ENCODE measurements at places on chromosomes 16 and 17.
A peak's percentile ranks its signal among the peaks of the same experiment; 100 is the strongest.

GRCh38 chr17:5621026-5621425 lies 36.7 kb upstream of the NLRP1 start:
- DNase-seq: no peak

DNA sequence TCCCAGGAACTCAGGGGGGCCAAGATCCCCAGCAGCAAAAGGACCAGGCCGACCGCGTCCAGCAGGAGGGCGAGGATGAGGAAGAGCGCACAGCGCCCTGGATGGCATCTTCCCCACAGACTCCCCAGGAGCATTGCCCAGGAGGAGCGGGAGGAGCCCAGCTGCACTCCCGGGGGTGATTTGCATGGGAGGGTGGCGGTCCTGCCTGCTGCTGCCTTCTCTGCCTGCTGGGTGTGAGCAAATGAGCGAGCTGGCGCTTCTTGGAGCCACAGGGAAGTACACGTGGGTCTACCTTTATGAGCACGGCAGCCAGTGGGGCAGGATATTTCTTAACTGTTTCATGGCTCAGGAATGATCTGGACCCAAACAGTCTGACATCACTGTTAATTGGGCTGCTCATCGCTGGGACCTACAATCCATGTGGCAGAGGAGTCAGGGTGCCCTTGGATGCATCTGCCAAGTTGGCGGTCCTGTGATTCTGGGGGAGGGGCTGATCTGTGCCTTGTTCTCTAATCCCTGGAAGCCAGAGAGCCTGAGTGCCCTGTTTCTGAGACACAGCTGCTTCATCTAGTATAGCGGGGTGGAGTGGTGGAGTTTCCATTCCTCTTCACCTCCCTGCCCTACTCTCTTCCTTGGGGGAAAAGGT lies at the start of gene TMEM238L:
TSS of gene TMEM238L (minus strand) at position 270 of the 646 bp plus-strand sequence. CDS start at position 134, 136 bp downstream.
- no peak for DNase-seq

DNA sequence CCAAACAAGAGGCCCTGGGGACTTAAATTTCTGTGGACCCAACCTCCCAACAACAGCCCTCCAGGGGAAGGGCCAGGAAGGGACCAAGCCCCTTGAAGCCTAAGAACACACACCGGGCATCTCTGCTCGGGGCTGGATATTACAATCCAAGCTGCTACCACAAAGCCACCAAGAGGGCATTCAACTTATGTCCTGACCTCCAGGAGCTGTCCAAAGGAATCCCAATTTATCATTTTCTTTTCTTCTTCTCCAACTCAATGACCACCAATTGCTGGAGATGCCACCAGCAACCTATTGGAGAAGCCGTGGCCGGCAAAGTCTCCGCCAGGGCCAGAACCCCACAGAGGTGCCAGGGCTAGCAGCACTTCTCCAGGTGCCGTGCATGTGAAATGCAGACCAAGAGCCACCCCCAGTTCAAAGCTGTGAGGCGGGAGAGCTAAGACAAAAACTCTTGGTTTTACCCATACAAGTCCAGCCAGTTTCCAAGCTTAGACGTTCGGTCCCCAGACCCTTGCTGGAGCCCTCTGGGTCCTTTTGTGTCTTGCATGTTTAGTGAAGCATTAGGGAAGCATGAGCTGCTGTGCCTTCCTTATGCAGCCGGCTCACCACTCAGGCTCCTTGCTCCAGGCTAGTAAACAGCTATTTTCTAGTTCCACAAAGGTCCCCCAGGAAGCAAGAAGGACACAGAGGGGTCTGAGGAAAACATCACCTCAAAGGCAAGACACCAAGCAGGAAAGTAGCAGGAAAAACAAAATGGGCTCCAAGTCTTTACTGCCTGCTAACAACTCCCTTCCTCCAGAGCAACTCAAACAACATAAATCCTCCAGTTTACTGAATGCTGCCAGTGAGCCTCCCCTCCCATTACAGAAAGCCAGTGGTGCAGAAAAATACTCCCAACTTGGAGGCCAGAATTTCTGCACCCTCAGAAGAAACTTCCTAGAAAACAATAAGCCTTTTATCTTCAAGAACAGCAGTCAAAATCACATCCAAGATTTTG lies 3.2 kb downstream of the PITPNA start:
- DNase-seq: no peak

- no peak for DNase-seq
These were observed 15.8 kb downstream of the PGS1 start for GRCh38 chr17:78394209-78394608.

GRCh38 chr17:27240802-27241155 lies 53.1 kb upstream of the WSB1 start:
- no peak for DNase-seq

DNA sequence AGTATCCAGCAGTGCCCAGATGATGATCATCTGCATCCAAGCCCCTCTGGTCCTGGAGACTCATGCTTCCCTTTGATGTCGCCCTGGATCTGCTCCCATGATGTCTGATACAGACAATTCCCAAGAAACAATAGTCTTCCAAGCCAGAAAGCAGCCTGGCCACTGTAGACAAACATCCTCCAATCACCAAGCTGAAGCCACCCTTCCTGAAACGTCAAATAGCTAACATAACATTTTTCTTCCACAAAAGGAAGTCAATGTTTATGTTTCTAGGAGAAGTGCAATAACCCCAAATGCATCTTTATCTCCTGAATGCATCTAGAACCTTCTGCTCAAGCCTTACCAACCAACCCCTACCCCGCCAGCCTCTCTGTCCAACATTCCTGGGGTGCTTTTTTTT lies 1.2 kb upstream of the DPEP2 start:
- DNase-seq: no peak

DNA sequence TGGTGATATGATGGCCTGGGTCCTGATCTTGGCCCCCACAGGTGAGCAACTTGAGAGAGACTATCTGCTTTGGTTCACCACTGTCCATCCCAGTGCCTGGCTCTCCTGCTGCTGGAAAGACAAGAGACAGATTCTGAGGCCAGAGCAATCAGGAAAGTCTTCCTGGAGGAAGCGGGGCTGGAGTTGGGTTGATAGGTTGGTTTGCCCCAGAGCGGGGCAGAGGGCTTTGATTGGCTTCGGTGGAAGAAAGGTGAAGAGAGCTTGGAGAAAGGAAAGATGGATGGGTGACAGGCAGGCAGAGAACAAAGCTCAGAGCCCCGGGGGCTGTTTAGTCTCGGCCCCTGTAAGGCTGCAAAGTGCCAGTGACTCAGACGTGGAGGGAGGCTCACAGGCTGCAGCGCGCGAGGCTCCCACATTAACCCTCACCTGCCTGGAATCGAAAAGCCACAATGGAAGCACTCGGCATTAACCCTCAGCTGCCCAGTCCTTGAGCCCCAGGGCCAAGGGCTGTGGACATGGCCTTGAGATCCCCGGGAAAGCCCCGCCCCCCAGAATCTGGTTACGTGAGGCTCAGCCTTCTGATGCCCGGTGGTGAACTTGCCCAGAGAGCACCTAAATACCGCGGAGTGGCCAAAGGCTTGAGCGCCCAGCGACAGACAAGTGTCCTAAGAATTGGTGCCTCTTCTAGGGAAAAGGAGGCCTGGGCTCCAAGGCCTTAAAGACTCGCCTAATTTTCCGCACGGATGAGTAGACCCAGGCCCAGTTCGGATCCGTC lies 996 bp upstream of the CPNE2 start:
- peak; percentile 73 for DNase-seq

DNA sequence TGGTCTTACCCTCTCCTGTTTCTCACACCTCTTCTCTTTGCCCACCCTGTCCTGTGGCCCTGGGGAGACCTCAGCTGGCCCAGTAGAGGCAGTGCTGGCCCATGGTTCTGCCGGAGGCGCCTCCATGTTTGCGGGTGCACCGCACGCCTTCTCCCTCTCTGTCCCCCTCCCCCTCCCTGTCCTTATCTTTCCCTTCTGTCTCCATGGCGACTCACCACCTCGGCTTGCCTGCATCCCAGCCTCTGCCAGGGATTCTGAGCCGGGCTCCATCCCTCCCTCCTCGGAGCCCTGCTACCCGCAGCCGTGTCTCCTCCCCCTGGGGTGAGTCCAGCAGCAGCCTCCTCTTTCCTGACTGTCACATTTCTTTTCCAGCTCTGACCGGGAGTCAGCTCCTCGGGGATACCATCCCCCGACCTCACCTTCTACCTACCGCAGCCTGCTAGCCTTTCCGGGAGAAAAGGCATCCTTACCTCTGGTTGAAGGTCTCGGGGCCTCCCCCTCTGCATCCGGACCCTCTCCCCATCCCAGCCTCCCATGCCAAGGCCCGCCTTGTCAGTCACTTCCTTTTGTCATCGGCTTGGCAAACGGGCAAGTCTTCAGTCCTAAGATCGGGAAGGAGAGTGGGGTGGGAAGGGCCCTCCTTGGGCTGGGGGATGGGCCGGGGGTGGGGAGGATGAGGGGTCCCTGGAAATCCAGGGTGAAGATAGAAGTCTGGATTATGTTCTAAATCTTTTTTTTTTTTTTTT lies at the start of gene RNF112:
TSS of gene RNF112 (plus strand) at position 358 of the 746 bp plus-strand sequence. CDS start at position 535, 177 bp downstream.
- DNase-seq: no peak

- DNase-seq: no peak
These were observed 57.1 kb upstream of the ANKFN1 start for GRCh38 chr17:56096026-56096810.

DNA sequence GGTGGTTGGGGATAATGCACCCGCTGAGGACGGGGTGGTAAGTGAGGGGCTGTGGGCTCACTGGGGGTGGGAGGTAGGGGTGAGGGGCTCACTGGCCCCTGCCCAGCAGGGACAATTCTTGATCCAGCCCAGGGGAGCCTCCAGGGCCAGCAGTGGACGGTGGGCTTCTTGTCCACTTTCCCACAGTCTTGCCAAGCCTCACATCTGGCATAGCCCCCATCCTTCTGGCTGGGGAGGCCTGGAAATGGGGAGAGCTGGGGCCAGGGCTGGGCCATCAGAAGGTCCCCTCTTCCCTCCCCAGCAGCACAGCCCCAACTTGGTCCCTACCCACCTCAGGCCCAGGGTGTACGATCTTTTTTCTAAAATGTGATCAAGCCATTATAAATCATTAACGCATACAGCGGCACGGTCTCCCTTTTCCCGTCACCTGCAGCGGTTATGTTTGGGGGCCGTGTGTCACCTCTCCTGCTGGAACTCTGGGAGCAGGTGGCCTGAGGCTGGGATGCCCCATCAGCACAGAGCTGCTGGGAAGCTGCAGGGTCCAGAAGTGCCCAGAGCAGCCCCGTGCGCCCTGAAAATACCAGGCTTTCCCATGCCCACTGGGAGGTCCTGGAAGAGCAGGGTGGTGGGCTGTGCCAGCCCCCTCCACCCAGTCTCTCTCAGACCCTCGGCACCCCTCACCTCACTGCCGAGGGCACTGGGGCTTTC lies 7.2 kb upstream of the SETD6 start:
- no peak for DNase-seq

- DNase-seq: peak; percentile 23
These were observed 5.8 kb downstream of the TMEM231 start for GRCh38 chr16:75550211-75550662.

DNA sequence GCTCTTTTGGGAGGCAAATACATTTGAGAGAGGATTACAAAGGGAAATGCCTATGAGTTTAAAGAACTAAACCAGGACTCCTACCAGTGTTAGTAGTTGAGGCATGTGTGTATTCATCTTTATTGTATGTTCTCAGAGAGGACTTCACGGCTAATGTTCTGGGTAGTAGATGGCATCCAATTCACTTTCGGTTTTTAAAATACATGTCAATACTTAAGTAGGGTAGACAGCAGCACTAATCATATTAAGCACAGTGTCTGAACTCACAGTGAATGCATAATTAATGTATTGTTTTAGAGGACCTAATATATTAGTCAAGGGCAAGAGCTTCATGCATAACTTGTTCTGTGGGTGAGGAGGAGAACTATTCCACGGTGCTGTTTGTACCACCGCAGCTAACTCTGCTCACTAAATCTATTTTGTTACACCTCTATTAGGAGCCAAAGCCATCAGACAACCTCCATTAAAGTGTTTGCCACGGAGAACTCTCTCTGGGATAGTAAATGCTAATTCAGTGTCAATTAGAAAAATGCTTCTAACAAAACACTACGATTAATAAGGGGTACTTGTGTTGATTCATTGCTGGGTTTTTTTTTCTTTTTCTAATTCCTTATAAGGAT lies 56.3 kb downstream of the COX10 start:
- no peak for DNase-seq

DNA sequence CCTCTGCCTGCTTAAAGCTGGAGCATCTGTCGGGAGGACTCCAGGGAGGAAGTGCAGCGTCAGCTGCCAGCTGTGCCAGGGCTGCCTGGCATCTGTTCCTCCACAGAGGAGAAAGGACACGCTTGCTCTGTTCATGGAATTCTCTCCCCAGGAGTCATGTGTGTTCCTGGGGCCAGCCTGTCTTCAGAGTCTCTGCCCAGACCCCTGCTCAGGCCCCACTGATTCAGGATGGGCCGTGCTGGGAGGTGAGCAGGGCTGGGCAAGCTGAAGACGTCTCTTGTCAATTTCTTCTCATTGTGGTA lies 24.2 kb downstream of the CRISPLD2 start:
- DNase-seq: no peak

GRCh38 chr17:16491131-16491702 lies 776 bp downstream of the LRRC75A start:
- DNase-seq: no peak

DNA sequence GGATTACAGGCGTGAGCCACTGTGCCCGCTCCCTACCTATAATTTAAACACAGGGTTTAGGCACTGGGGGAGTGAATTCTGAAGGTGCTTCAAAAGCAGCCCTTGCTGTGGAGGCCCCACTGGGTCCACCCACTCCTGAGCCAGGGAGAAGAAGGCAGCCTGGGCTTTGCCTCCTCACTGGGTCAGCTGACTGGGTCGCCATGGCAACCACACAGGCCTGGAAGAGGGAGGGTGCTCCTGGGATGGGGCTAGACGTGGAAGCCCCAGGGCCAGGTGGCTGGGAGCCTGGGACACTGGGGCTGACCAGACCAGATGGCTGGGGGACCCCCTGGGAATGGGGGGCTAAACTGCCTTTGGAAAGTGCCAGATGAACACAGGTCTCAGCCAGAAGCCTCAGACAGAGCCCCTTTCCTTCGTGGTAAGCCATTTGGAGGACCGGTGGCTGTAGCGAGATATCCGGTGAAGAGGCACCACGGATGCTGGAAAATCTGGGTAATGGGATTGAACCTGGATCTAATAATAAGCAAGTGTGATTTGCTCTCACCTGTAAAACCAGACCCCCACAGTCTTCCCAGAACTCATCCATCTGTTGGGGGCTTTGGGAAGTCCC lies 32.9 kb downstream of the TRARG1 start:
- DNase-seq: peak; percentile 28

DNA sequence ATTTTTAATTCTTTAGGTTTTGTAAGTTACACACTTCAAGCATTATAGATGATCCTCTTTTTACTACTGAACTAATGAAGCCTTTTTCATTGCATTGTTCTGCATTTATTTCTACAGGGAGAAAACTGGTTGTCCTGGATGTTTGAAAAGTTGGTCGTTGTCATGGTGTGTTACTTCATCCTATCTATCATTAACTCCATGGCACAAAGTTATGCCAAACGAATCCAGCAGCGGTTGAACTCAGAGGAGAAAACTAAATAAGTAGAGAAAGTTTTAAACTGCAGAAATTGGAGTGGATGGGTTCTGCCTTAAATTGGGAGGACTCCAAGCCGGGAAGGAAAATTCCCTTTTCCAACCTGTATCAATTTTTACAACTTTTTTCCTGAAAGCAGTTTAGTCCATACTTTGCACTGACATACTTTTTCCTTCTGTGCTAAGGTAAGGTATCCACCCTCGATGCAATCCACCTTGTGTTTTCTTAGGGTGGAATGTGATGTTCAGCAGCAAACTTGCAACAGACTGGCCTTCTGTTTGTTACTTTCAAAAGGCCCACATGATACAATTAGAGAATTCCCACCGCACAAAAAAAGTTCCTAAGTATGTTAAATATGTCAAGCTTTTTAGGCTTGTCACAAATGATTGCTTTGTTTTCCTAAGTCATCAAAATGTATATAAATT lies 53.0 kb downstream of the TUBD1 start:
- no peak for DNase-seq

GRCh38 chr16:3149630-3150345 lies 15.0 kb downstream of the ZNF213 start:
- peak; percentile 75 for DNase-seq

Measured in urothelium cell line (cell line).